ENCODE measurements at places on chromosomes 16 and 17.

- DNase-seq, result no peak
These were observed 21.6 kb upstream of the RHOT1 start for GRCh38 chr17:32120716-32121115.

DNA sequence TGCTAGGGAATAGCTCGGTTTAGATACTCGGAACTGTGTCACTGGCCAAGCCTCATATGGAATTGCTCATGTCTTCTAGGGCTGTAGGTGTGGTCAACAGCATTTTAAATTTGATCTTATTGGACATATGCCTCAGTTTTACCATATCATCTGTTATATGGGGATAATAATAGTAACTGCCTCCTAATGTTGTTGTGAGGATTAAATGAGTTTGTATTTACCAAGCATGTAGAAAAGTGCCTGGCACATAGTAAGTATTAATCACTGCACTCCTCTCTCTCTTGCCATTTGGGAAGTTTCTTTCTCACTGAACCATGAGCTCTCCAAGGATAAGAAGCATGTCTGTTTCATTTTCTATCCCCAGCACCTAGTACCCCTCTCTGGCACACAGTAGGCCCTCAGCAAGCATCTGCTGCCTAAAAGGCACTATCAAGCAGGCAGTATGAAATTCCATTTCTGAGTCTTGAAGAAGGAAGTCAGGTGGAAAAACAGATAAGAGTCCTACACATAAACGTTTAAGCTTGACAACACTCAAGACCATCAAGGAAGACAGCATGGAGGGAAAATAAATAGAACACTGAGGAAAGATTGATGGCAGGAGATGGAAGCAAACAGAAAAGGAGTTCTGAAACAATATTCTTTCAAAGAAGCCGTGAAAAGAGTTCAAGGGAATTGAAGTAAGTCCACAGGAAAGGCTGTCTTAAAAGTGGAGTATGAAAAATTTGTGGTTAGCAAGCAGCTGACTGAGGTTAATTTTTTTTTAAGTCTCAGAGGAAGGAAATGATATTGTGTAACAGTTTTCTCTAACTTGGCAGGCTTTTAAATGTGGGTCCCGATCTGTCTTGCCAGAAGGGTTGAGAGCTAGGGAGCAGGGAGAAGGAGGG, 2.2 kb upstream of the ATP6V0A1 start:
- DNase-seq, result no peak

GRCh38 chr17:72125742-72126141, 4.9 kb downstream of the SOX9 start:
- no peak for DNase-seq

DNA sequence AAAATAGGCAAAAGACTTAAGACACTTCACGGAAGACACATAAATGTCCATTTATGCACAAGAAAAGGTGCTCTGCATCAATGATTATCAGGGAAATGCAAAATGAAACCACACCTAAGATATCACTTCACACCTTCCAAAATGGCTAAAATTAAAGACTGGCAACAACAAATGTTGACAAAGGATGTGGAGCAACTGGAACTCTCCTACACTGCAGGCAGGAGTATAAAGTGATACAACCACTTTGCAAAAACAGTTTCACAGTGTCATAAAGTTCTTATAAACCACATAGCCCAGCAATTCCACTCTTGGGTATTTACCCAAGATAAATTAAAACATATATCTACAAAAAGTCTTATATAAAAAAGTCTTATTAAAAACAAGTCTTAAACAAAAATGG, 7.8 kb downstream of the BBS2 start:
- DNase-seq, result no peak

GRCh38 chr17:44648963-44649362, 7.3 kb upstream of the MEIOC start:
- no peak for DNase-seq

DNA sequence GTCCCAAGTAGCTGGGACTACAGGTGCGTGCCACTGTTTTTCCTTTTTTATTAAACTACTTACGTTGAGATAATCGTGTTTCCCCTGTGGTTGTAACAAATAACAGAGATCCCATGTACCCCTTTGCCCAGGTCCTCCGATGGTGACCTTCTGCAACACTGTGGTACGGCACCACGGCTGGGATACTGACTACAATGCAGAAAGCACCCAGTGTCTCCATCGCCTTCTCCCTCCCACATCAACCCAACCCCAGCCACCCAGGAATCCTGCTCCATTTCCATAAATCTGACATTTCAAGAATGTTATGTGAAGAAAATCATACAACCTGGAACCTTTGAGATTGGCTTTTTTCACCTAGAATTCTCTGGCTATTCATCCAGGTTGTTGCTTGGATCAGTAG, 22.1 kb downstream of the MPRIP start:
- no peak for DNase-seq

DNA sequence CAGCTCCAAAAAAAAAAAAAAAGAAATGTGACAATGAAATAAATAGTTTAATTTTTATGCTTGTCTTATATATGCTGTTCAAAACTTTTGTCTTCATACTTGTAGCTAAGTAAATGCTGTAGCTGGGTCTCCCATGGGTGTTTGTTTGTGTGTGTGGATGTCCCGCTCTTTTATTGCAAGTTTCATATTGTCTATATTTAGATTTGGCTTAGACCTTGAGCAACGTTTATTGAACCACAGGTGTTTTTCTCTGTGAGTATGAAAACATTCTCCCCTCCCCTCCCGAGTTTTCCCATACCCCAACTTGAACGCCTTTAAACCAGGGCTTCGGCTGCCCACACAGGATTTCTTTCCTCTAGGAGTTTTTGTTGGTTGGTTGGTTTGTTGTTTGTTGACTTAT, 45.2 kb downstream of the MFSD11 start:
- no peak for DNase-seq

DNA sequence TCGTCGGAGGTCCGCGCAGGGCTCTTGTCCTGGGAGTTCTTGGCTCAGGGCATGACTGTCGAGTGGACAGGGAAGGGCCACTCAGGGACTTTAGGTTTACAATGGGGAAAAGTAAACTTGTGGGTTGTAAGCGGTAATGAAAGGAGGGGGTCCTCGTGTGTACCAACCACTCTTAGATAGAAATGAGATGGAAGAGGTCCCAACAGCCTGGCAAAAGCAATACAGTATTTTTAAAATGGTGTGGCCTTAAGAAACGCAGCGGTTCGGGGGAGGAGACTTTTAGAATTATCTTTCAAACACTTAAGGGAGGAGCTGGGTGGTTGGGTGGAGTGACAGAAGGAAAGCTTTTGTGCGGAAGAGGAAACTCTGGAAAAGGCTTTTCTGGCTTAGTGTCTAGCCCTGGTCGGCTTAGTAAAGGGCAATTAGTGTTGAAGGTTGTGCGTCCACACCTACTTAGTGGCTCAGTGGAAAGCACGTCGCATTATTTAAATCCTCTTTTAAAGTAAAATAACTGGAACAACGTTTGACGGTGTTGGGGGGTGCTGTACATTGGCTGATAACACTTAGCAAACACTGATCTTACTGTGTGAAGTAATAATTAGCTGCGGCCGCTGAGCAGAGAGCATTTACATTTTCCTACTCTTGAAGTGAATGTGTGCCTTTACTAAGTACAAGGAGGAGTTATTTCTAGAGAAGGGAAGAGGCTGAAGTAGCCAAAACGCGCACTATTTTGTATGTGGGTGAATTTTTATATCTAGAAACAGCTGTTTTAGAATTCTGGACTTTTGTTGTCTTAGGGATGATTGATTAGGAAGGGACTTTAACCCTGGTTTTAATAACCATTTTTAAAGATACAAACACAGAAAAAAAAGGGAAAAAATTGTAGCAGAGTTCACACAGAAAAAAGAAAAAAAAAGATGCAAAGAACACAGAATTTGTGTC, 1.0 kb downstream of the WSB1 start:
- DNase-seq, result peak; percentile 15

- DNase-seq, result no peak
These were observed 18.4 kb downstream of the EFCAB5 start for GRCh38 chr17:29959658-29960337.

GRCh38 chr17:21072745-21073197, 30.0 kb upstream of the USP22 start:
- no peak for DNase-seq

GRCh38 chr17:55005520-55005919, 37.0 kb downstream of the STXBP4 start:
- DNase-seq, result no peak

DNA sequence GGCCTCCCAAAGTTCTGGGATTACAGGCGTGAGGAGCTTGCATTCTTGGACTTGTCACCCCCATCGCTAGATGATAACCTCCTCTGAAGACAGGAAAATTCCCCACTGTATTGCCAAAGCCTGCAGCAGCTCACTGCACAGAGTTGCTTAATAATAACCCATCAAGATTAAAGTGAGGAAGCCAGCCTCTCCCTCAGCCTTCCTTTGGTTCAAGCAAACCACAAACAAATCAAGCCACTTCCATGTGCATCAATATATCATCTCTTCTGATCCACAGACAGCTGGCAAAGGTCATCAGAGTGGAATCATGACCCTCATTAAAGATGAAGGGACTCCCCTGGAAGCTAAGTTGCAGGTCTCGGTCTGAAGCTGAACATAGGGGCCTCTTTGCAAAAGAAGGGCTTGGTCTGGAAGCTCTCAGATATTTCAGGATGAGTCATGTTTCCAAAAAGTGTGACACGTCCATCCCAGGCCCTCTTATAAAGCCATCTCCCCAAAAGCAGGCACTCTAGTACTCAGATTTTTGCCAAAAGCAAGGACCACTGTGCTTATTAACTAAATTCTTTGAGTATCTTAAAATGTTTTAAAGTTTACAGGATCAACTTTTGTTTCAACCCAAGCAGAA, 4.8 kb downstream of the EMP2 start:
- no peak for DNase-seq

Data from activated T-cell treated with anti-CD3 and anti-CD28 coated beads for 48 hours (primary cell).